ENCODE measurements at places on chromosomes 16 and 17.

DNA sequence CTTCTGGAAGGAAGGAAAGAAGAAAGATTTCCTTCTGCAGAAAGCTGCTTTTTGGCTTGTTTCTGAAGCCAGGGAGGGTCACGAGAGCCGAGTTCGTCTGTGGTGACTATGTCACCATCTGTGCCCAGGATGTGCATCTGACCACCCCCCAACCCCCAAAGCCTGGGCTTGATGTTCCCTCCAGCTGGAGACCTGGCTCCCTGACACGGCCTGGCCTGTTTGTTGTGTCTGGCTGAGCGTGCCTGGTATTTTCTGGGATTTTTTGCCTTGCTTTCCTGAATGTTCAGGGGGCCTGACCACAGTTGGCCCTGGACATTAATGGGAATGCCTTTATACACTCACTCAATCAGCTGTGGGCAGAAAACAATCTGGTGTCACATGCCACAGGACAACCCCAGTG lies 38.9 kb downstream of the LGALS9 start:
- DNase-seq, result no peak

DNA sequence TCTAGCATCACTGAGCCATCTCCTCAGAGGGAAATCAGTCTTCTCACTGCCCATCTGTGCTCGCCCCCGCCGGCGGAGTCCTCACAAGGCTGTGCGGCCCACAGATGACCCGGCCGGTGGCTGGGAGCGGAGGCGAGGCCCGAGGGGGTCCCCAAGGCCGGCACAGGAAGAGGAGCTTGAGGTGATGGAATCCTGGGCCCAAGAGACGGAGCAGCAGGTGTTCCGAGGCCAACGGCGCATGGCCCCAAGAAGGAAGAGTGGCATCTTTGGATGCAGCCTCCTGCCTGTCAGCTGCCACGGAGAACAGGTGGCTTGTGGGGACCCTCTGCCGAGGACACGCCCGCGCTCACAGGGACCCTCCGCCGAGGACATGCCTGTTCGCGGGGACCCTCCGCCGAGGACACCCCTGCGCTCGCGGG lies 72.7 kb upstream of the GNG13 start:
- DNase-seq, result no peak

GRCh38 chr17:54901230-54901822 lies 674 bp downstream of the TOM1L1 start:
- no peak for DNase-seq

DNA sequence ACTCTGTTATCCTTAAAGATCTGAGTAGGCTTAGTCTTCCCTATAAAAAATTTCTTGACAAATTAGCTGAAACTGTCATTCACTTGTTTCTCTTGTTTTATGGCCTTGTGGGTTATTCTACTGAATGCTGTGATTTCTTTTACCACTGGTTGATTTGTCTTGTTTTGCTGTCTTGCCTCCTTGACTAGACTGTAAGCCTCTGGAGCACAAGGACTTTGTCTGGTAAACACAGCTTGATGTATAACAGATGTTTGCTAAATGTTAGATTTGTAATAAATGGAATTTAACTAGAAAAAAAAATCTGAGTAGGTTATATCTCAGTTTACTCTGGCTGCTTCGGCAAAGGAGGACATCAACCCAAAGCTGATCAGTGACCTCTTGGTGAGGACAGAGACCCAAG lies 21.6 kb downstream of the VAC14 start:
- DNase-seq, result no peak

GRCh38 chr16:70608521-70608920 lies 37.8 kb upstream of the IL34 start:
- no peak for DNase-seq

GRCh38 chr17:38958756-38959155 lies 8.4 kb downstream of the FBXO47 start:
- no peak for DNase-seq

DNA sequence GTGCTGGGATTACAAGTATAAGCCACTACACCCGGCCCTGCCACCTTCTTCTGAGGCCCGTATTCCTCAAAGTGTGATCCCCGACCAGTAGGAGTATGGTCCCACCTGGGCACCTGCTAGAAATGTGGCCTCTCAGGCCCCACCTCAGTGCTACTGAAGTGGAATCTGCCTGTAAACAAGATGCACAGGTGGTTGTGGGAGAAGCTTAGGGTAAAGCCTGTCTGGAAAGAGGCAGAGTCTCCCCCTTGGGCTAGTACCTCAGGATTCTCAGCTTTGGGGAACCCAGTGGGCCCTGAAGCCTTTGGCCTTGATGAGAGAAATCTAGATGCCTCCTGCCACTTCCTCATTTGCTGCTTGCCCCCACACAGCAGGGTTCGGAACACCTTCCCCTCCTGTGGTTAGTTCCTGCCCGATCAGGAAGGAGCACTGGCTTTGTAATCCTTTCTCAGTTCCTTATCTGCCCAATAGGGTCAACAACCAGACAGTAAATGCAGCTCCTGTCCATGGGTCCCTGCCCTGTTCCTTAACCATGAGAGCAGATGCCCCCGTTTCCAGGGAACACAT lies 25.2 kb downstream of the TK2 start:
- DNase-seq, result peak; percentile 82

DNA sequence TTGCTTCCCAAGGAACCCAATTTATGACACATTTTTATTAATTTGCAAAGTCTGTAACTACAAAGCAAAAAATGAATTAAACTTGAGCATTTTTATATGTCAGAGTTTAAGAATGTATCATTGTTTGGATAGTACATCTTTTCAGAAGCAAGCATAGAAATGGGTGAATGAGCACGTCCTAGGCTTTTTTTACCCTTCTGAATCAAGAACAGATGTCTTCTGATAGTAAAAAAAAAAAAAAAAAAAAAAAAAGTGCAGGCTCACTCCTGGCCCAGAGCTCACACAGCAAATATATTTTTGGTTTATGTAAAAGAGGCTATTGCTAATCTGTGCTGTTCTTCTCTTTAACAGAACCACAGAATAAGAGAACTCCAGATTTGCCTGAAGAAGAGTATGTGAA lies 6.3 kb downstream of the TERF2IP start:
- DNase-seq, result no peak

DNA sequence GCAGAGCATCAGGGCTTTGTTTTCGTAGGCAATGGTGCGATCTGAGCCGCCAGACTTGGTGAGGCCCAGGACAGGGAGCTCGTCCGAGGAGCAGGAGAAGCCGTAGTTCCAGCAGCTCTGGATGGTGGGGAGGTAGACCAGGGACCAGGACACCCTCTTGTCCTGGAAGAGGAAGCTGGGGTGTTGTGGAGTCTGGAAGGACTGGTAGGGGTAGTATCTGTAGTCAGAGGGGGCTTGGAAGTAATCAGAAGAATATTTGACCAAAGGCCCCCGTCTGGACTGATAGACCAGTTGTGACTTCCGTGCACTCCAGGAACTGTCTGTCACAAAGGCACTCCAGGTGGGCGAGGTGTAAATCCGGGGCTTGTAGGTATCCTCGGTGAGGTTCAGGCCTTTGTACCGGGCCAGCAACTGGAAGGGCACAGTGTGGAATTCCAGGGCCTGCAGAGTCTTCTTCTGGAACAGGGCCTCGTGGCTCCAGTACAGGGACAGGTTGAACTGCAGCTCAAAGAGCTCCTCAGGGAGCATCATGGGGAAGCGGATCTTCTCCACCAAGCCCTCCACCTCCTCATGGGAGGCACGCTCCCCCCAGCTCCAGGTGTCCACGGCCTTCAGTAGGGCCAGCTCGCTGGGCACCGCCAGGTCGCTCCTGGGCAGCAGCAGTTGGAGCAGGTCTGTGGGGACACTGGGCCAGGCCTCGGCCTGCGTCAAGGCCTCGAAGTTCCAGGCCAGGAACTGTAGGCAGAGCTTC lies 7.8 kb downstream of the LGALS3BP start:
- no peak for DNase-seq

- DNase-seq, result no peak
Observed at GRCh38 chr17:6894206-6894528, 62.6 kb upstream of the TEKT1 start.

DNA sequence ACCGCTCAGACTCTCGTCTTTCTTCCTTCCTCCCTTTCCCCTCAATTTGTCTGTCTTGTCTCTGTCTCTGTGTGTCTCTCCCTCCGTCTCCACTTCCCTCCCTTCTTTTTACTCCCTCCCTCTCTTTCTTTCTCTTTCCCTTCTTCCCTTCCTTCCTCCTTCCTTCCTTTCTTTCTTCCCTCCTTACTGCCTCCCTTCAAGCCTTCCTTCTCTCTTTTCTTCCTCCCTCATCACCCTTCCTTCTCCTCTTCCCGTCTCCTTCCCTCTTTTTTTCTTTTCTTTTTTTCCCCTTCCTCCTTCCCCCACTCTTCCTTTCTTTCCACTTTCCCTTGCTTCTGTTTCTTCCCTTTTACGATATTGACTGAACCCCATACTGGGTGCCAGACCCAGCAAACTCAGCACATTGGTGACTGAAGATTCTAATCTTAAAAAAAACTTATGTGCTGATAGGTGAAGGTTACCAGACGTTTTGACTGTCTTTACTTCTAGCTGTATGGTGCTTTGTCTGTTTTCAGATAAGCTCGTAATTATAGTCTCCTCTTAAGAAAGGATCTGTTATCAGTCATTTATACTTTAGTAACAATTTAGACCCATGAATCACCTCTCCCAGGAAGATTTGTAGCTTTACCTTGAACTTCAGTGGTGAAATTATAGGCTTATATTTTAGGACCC lies 481 bp upstream of the BRD7 start:
- DNase-seq, result no peak

GRCh38 chr16:48052731-48053417 lies 102.9 kb downstream of the ABCC12 start:
- no peak for DNase-seq

- peak; percentile 53 for DNase-seq
Observed at GRCh38 chr17:7237761-7238419, 1.4 kb downstream of the PHF23 start.

- DNase-seq, result no peak
Observed at GRCh38 chr16:66649636-66650205, 45.2 kb downstream of the CMTM3 start.

GRCh38 chr17:31788956-31789355 lies 70.1 kb downstream of the COPRS start:
- no peak for DNase-seq

GRCh38 chr17:53032861-53033271 lies 789.9 kb upstream of the KIF2B start:
- peak; percentile 7 for DNase-seq

- no peak for DNase-seq
Observed at GRCh38 chr16:86244936-86245335, 265.4 kb upstream of the FOXF1 start.

DNA sequence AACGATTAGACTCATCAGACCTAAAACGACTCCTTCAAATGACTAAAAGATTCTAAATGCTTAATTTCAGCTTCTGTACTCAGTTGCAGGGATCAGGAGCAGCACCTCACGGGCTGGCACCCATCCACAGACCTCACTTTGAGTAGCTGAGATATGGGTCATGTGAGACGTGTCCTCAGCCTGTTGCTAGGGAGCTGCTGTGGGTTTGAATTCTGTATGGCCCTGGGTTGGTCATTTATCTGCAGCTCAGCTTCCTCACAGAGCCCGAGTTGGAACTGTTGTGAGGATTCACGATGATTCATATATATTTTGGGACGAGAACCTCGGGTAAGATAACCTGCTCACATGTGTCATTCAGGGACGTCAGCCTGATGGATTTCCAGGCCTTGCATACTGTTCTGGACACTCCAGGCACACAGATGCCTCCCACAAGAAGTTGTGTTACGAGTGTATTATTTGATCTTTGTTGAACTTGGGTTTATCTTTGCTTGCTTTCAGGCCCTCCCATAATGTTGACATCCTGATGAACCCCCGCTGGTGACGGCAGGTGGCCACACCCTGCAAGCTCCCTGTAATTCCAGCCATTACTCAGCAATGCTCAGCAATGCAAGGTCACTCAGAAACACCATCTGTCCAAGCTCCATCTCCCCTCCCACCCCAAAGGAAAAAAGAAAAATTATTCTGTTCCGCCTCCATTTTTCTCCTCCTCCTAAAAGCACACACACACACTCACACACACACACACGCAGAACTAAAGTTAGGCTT lies 137.6 kb downstream of the RBFOX3 start:
- DNase-seq, result no peak

- DNase-seq, result no peak
Observed at GRCh38 chr16:17303101-17303500, 167.7 kb downstream of the XYLT1 start.

DNA sequence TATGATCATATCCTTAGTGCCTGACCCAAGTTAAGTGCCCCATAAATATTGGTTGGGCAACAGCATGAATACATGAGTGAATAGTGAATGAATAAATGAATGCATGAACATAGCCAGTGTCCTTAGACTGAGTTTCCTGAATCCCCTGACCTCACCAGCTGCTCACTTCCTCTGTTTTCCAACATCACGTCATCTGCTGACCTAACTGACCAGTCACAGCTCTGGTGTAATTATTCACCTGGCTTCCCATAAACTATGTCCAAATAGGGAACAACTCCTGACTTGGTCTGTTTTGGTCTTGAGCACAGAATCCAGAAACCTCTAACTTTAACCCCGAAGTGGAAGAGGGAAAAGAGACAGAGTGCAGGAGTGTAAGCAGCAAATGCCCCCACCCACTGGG lies 83.4 kb downstream of the ASIC2 start:
- DNase-seq, result no peak

GRCh38 chr16:26120729-26121128 lies 429.0 kb downstream of the HS3ST4 start:
- no peak for DNase-seq

GRCh38 chr17:75691801-75692626 lies 24.9 kb downstream of the SAP30BP start:
- no peak for DNase-seq

GRCh38 chr16:1286513-1287094 lies 22.8 kb upstream of the UBE2I start:
- no peak for DNase-seq

DNA sequence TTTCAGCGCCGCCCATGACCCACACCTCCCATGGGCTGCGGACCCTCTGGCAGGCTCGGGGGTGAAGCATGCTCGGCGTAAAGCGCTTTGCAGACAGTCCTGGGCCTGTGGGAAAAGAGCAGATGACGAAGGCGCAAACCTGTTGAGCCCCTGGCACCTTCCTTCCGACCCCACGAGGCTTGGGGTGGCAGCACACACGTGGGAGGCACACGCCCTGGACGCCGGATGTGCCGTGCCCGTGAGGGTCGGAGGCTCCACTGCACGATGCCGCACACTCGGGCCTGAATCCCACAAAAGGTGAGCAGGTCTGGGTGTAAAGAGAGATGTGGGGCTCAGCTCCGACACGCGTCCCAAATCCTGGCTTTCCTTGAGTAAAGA lies 71.1 kb downstream of the LMF1 start:
- no peak for DNase-seq

GRCh38 chr17:43562679-43563599 lies 16.8 kb upstream of the ETV4 start:
- no peak for DNase-seq

- no peak for DNase-seq
Observed at GRCh38 chr16:30925632-30925987, 2.2 kb downstream of the FBXL19 start.

GRCh38 chr17:2468270-2468669 lies 43.4 kb downstream of the METTL16 start:
- DNase-seq, result no peak

DNA sequence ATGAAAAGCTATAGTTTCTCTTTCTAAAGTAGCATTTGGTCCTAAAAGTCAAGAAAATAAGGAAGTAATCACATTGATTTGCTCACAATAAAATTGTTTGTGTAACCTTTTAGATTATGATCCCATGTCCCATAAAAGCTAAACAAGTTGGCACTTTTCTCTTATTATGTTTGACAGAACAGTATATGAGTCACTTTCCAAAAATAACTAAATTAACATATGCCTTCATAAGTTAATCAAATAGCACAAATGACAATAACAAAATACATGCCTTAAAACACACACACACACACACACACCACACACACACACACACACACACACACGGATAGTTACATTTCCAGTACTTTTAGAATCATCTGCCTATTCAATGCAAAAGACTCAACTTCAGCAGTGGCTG lies 2.8 kb downstream of the MED13 start:
- DNase-seq, result no peak

GRCh38 chr17:7113273-7114071 lies 1.1 kb downstream of the ASGR2 start:
- DNase-seq, result no peak

All from GDM1 (cell line).